Lung (tissue), 17 donors: ENCODE measurements at places on chromosomes 2 and 18. TPM values are rescaled to one million over a fixed set of nuclear protein-coding genes. Genes with fewer than 3 reads are reported as not detected.

GRCh38 chr2:12109363-12110017, 363.1 kb downstream of the LPIN1 start:
- DNase-seq, result no peak
- no peak overlapping the region for H3K4me3 ChIP-seq
- no peaks in the 10 kb centered on the region for H3K27me3 ChIP-seq
- no peaks in the 10 kb centered on the region for H3K36me3 ChIP-seq

CCDC85A gene
- 7.8 TPM for total RNA-seq

DNA sequence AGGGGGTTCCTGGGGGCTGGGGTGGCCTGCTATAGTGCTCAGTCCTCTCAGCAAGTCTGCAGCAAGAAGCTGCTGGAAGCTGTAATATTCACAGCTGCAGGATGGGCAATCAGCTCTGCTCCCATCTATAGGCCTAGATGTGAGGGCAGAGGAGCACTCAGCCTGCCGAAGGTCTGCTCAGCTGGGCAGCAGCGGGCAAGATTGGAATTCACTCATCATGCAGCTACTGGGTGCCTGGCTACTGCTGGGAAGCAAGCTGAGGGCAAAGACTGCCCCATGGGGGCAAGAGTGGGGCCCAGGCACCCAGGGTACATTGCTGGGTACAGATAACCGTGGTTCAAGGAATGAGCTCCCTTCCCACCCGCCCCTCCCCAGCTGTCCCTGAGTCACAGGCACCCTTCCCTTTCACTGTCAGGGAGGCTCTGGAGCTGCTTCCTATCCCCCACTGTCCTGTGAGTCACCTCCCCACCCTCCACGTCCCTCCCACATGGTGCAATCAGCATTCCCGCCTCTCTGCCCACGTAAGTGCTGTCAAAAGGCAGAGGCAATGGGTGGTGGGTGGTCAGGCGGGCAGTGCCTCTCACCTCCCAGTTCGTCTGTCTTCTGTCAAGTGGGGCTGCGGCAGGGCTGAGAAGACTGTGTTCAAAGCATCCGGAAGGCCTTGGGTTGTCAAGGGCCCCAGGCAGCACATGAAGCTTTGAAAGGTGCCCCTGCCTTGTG, 169.2 kb downstream of the TRIM43 start:
- H3K27me3 ChIP-seq, result no peaks in the 10 kb centered on the region
- no peaks in the 10 kb centered on the region for H3K4me1 ChIP-seq
- H3K36me3 ChIP-seq, result no peaks in the 10 kb centered on the region
- H3K4me3 ChIP-seq, result no peak overlapping the region

- no peaks in the 10 kb centered on the region for H3K36me3 ChIP-seq
- no peak overlapping the region for H3K4me3 ChIP-seq
- H3K27me3 ChIP-seq, result no peaks in the 10 kb centered on the region
- peaks cover 7% of the 10 kb centered on the region for H3K4me1 ChIP-seq
Measured at GRCh38 chr18:7980136-7980535, 413.0 kb downstream of the PTPRM start.

SEC11C gene
- total RNA-seq, result 103 TPM

POTEJ gene
- 0.09 TPM for total RNA-seq

GRCh38 chr2:110804915-110805314, 72.5 kb downstream of the ACOXL start:
- peaks cover 3% of the 10 kb centered on the region for H3K36me3 ChIP-seq
- DNase-seq, result no peak

CD226 gene
- total RNA-seq, result 2.5 TPM
